ENCODE measurements at places on chromosomes 3 and 15.
A peak's percentile ranks its signal among the peaks of the same experiment; 100 is the strongest.

- DNase-seq: no peak
Measured at GRCh38 chr3:65343736-65344135, 655.9 kb upstream of the ADAMTS9 start.

- no peak for DNase-seq
Measured at GRCh38 chr3:159149633-159150032, 347.8 kb downstream of the MFSD1 start.

GRCh38 chr15:99452010-99452409, 113.8 kb upstream of the MEF2A start:
- DNase-seq: peak; percentile 70

- DNase-seq: no peak
Measured at GRCh38 chr3:5140230-5140621, 18.1 kb downstream of the ARL8B start.

GRCh38 chr3:127004641-127005397, 21.9 kb downstream of the PLXNA1 start:
- DNase-seq: no peak

GRCh38 chr3:76138921-76139320, 353.6 kb upstream of the ZNF717 start:
- no peak for DNase-seq

DNA sequence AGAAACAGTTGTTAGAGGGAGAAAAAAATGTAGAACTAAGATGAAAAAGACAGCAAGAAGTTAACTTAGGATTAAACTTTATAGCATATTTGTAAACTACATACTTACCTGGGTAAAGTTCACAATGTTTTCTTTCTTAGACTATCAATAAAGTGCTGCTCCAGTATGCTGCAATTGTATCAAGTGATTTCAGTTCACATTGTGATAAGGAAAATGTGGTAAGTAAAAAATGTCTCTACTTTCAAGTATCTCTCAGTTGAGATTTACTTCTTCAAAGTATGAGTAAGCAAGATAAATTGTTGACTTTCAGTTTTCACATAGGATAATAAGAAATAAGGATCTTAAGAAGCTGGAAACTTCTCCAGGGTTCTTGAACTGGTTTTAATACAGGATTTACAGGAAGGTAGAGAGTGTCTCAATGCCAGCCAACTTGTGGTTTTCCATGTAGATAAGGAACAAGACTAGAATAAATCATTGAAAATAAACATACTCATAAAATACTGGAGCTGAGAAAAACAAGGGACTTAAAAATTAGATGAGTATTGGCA, 528.8 kb downstream of the UNC13C start:
- no peak for DNase-seq

- DNase-seq: no peak
Measured at GRCh38 chr15:27731776-27732175, 367.3 kb downstream of the OCA2 start.

Measured in coronary artery (tissue), 2 donors.